Stimulated activated CD4-positive, alpha-beta T cell treated with anti-CD3 and anti-CD28 coated beads, Interleukin-12 subunit alpha, Interleukin-12 subunit beta, amount 100 ng/mL, for 24 hours (primary cell): ENCODE measurements at places on chromosomes 11 and 22.
A peak's percentile ranks its signal among the peaks of the same experiment; 100 is the strongest.

GRCh38 chr11:134252346-134253187 is 585 bp downstream of the THYN1 start:
- peak; percentile 15 for DNase-seq

- no peak for DNase-seq
These were observed 928 bp upstream of the CRACR2B start for GRCh38 chr11:826836-827145.

GRCh38 chr11:10388101-10388500 is 67.0 kb upstream of the AMPD3 start:
- DNase-seq = no peak

DNA sequence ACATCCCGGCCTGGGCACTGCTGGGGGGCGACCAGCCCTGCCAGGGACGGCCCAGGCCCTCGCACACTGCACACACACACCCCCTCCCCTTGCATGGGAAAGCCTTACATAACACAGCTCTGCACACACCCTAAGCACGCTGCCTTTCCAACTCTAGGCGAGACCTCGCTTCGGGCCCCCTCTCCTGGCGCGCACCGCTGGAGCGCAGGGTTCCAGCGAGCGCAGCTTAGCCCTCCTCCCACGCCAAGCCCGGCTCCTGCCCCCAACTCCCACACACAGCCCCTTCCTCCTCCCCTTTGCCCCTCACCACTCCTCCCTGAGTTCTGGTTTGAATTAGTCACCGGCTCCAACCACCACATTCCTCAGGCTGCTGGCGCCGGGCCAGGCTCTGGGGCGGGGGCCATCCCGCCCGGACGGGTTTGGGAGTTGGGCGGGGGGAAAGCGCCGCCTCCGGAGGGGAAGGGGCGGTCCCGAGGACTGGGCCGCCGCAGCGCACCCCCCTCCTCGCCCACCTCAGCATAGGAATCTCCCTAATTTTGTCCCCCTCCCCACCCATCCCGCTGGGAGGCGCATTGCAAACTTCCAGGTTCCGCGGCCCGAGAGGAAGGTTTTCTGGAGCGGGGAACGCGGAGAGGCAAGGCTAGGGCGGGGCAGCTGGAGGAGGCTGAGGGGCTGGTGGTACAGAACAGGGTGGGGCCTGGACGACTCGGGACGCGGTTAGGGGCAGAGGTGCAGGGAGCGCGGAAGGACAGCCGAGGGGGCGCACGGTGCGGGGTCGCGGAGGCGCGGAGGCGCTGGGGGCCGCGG is 966 bp downstream of the AHNAK start:
- DNase-seq = peak; percentile 59

DNA sequence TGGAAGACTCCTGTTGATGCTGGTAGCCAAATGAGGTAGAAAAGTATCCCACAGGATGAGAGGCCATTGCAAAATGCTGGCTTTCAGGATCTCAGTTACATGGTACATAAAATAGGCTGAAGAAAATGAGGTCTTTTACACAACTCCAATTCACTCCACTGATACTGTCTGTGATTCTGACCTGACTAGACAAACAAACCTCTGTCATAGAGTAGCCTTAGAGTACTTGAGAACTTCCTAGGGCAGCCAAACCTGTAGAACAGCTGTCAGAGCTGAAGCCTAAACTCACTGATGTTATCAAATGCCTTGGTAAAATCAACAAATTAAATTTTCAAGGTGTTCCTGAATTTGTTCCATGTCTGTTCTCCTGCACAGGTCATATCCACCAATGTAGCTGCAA is 26.2 kb upstream of the POGLUT3 start:
- no peak for DNase-seq

GRCh38 chr11:15893080-15893492 is 463.3 kb downstream of the SOX6 start:
- no peak for DNase-seq

DNA sequence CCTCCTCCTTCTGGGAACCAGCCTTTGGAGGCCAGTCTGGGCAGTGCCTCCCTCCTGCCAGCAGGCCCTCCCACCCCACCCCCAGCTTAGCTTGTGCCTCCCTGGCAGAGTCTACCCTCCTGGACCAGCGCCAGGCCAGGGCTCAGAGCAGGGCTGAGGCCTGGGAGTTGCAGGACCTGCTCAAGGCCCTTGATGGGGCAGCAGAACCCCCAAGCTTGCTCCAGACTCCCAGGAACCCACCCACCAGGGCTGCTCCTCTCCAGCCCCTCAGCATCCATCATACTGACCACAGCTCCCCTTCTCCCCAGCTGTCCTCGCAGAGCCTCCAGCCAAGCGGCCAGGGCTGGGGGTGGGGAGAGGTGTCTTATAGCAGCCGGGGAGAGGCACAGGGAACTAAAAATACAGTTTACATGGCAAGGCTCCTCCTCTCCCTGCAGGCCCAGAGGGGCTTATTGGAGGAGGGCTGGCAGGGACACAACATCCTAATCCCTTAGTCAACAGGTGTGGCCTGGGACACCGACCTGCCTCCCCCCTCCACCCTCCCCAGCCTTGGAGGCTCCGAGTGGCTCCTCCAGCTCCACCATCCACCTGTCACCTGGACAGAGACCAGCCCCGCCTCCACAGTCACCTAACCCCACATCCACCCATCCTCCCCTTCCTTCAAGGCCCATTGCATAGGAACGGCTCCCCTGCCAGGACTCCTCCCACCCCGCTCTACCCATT is 5.2 kb upstream of the MB start:
- DNase-seq = no peak

DNA sequence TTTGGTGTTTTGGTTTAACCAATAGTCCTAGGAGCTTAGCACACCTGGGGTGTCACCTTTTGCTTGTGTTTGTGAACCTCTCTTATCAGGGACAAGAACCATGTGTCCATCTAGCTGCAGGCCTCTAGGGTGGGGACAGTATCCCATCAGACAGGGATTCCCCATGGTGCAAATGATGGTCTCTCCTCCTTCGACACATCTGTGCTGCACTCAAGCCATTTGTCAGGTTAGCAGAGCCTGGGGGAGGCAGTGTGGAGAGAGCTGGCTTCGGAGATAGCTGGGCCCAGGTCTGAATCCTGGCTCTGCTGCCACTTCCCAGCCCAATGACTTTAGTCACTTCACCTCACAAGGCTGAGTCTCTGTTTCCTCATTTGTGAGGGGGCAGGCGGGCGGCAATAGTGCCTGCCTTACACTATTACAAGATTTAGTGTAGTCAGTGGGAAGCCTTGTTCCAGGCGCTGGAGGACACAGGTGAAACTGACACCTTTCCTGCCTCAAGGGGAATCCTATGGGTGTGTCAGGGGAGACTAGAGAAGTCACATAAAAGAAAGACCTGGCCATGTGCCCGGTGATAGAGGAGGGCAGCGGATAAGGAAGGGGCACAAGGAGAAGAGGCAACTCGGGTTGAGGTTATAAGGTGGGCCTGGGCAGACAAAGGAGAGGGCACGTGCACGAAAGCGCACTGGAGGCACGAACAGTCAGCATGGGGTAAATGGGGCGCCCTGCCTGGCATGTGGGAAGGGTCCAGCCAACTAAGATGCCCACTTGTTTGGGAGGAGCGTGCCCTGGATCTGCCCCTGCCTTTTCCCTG is 12.6 kb downstream of the KLHL35 start:
- no peak for DNase-seq

DNA sequence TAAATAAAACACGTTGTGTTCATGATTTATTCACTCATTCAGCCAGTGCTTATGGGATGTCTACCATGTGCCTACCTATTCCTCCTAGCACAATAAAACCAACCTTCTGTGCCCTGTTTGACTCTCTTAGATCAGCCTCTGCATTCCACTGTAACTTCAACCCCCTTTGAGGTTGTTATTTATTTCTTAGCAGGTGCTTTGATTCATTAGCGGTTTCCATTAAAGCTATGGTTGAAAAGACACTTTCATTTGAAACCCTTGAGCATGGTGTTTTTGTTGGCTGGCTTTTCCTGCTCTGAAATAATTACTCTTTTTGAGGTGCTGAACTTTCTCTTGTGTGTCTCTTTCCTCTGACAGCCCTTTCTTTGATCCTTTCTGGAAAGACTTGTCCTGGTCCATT is 570.6 kb upstream of the LARGE1 start:
- no peak for DNase-seq

DNA sequence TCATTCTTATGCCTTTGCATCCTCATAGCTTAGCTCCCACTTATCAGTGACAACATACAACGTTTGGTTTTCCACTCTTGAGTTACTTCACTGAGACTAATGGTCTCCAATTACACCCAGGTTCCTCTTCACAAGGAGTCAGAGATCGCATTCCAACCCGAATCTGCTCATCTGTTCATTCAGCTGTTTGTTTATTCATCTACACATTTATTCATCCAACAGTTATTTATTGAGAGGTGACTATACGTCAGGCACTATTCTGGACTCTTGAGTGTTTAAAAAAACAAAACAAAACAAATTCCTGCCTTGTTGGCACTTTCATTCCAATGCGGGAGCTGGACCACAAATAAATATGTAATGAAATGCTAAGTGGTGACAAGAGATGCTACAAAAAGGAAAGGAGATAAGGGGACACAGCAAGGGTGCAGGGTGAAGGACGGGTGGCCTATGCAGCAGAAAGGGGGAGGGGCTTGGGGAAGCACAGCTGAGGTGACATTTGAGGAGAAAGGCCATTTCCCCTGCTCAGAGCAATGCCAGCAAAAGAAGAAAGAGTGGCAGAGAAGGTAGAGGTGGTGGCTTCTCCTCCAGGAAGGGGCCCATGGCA is 393.8 kb upstream of the SYN3 start:
- no peak for DNase-seq

GRCh38 chr22:48705159-48705916 is 1122.3 kb downstream of the BRD1 start:
- no peak for DNase-seq

DNA sequence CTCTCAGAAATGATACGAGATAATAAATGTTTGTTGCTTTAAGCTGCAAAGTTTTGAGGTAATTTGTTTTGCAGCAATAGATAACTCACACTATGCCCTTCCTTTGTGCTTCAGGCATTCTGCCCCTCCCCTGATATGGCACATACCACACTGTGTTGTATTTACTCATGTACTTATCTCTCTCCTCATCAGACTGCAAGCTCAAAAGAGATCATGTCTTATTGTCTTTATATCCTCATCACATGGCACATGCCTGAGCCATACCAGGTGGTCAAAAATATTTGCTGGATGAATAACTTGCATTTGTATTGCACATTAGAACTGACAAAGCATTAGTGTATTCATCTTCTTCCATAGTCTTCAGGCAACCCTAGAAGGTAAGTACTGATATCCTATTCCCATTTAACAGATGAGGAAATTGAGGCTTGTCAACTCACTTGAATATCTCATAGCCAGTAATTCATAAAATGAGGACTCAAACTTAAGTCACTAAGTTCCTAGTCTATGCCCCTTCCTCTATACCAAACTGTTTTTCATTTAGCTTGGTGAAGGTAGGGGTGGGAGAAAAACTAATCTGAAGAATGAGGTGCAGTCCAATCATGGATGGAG is 83.9 kb upstream of the EED start:
- no peak for DNase-seq

- no peak for DNase-seq
These were observed 2.4 kb downstream of the KIAA0930 start for GRCh38 chr22:45238076-45238956.

DNA sequence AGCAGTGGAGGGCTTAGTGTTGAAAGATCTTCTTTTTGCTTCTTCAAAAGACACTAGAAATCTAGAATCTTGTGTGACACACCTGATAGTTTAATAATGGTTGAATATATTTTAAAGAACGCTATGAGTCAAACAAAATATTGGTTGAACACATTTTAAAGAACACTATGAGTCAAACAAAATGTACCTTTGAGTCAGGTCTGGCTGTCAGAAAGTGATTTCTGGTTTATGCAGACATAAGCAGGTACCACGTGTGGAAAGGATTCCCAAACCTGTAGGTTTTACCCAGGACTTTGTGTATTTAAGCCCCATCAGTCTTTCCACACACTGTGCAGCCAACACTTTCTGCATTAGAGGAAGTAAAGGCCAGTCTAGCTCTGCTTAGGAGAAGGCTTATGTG is 366.7 kb upstream of the TENM4 start:
- no peak for DNase-seq

DNA sequence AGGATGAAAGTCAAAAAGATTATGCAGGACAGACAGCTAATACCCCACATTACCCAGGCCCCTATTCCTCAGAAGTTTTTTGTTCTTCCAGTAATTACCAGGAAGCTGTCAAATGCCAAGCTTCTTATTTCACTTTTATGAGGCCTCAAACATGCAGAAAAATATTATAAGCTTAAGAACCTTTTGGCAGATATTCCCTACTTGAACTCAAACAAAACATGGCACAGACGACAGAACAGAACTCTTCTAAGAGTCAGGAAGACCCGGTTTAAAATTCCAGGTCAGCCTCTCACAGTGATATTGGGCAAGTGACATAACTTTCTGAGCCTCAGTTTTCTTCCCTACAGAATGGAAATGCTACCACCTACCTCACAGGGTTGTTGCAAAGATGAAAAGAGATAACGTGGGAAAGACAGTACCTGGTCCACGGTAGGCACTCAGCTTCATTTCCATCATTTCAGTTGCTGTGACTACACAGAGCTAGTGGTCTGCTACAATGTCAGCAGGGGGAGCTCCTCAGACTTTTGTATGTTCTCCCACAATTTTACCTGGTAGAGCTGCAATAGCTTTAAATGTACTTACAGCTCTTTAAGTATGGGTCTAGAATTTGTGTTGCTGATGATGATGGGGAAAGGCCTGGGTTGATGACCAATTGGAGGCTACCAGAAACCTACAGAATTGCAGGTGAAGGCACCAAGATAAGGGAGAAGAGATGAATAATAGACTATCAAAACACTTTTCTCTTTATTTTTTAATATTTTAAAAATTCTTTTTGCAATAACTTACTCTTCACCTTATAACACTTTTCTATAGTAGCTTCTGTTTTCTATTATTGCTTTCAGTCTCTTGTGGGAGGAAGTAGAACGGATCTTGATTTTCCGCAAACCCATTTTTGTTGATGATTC is 98.3 kb upstream of the CHRM4 start:
- DNase-seq = no peak

- no peak for DNase-seq
These were observed 646.8 kb upstream of the CCDC90B start for GRCh38 chr11:83933008-83933407.

DNA sequence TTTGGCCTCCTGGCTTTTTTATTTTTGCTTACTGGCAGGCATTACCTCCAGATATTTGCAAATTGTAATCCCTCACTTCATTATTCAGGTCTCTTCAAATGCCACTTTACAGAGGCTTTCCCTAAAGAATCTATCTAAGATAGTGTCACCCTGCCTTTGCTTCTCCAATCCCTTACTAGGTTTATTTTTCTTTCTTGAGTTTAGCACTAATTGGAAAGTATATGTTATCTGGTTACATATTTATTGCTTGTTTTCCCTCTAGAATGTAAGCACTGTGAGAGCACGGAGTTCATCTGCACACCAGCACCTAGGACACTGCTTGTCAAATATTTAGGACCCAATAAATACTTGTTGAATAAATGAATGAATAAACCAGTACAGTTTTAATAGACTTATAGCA is 3.5 kb downstream of the KIF18A start:
- DNase-seq = no peak

- no peak for DNase-seq
These were observed 1.3 kb downstream of the SLC39A13 start for GRCh38 chr11:47409440-47410369.

GRCh38 chr11:118606844-118607228 is 579 bp upstream of the PHLDB1 start:
- no peak for DNase-seq
